ENCODE measurements at places on chromosomes 7 and 10.
A peak's percentile ranks its signal among the peaks of the same experiment; 100 is the strongest.

GRCh38 chr7:31735991-31736982 is 49.3 kb downstream of the PPP1R17 start:
- peak; percentile 49 for DNase-seq

GRCh38 chr10:103504181-103504783 is 10.8 kb downstream of the NEURL1 start:
- DNase-seq, result no peak

GRCh38 chr7:154577141-154577873 is 425.6 kb downstream of the PAXIP1 start:
- no peak for DNase-seq

GRCh38 chr7:99006739-99007424 is 128.6 kb downstream of the TRRAP start:
- no peak for DNase-seq

- no peak for DNase-seq
Measured at GRCh38 chr7:155700847-155701246, 56.4 kb downstream of the RBM33 start.

- no peak for DNase-seq
Measured at GRCh38 chr7:131501422-131501821, 55.0 kb downstream of the PODXL start.

DNA sequence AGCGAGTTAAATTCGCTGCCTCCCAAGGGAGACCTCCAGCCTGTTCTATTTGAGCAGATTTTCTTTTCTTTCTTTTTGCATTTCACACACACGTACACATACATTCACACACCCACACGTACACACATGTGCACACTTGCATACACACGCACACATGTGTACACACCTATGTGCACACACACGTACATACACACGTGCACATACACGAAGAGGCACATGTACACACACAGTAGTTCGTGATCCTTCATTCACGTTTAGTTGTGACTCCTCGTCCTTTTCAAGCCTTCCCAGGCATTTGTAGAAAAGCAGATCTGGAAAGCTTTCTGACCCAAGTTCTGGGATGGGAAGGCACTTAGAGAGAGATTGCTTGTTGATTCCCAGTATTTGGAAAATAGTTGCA is 290.8 kb upstream of the COBL start:
- DNase-seq, result no peak

GRCh38 chr7:138935465-138936011 is 45.7 kb downstream of the KIAA1549 start:
- DNase-seq, result no peak

DNA sequence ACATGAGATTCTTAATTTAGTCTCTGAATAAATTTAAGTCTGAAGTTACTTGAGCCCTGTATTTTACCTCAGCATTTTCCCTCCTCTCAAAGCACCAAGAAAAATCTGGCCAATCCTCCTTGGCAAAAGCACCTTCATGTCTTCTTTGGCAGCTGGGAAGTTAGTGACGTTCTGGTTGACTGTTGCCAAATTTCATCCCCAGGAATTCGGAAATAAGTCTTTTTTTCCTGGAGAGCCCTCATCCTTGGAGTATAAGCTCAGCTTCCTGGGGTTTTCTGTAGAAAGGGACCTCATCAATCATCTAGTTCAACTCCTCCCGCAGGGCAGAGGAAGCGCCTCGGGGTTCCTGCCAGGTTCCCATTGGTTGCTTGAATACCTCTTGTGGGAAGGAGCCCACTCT is 377.6 kb downstream of the PHTF2 start:
- no peak for DNase-seq

DNA sequence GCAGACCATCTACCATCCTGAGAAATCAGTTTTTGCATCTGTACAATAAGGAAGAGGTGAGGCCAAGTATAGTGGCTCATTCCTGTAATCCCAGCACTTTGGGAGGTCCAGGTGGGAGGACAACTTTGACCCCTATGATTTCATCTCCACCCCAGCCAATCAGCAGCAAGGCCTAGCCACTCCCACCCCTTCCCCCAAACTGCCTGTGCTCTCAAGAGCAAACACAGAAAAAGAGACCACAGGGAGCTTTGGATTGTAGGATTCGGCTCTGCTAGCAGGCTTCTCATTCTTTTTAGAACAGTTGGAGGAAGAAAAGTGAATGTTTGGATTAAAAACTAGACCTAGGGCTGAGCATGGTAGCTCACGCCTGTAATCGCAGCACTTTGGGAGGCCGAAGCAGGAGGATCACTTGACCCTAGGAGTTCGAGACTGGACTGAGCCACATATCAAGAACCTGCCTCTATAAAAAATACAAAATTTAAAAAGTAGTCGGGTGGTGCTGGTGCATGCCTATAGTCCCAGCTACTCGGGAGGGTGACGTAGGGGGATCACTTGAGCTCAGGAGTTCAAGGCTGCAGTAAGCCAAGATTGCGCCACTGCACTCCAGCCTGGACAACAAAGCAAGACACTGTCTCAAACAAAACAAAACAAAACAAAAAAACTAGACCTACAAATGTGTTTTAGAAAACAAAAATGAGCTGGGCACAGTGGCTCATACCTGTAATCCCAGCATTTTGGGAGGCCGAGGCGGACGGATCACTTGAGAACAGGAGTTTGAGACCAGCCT is 25.1 kb upstream of the PROSER2 start:
- no peak for DNase-seq

DNA sequence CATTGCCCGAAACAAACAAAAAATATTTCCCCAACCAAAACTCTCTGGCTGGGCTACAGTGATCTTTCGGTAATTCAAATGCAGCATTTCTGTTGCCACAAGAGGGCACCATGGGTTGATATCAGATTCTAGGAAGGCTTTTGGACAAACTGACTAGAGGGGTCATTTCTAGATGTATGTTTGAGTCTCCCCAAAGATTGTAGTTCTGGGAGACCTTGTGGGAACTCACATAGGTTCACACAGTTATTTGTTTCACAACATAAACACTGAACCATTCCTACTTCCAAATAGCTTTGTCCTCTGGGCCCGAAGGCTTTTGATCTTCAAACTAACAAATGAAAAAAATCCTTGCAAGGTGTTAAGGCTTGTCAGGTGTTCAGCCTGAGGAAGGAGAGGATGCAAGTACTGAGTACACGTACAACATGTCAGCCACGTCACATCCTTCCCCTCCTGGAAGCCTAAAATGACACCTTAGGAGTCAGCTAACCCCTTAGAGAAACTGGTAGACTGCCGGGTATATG is 37.0 kb upstream of the IL15RA start:
- DNase-seq, result no peak

- DNase-seq, result no peak
Measured at GRCh38 chr7:150648353-150649079, 16.3 kb upstream of the GIMAP6 start.

- no peak for DNase-seq
Measured at GRCh38 chr10:62475551-62475950, 101.4 kb downstream of the ZNF365 start.

- DNase-seq, result no peak
Measured at GRCh38 chr10:129494176-129494575, 27.1 kb downstream of the MGMT start.

DNA sequence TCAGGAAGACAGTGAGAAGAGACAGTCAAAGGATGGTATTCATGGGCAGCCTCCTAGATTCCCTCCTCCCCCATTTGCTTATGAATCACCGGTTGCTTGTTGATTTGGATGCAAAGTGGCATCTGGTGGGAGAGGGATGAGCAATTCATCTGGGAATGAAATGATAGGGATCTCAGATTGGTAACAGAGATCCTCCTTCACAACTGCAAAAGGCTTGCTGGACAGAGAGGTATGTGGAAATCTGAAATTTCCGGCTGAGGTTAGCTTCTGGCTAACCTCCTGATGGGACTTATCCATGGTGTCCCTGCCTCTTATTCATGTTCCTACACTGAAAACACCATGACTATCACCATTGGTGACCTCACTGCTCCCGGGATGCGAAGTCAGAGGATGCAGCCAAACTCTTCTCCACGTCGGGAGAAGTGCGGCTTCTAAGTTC is 48.4 kb upstream of the PODXL start:
- no peak for DNase-seq

- no peak for DNase-seq
Measured at GRCh38 chr7:158957921-158958491, 101.6 kb downstream of the DYNC2I1 start.

DNA sequence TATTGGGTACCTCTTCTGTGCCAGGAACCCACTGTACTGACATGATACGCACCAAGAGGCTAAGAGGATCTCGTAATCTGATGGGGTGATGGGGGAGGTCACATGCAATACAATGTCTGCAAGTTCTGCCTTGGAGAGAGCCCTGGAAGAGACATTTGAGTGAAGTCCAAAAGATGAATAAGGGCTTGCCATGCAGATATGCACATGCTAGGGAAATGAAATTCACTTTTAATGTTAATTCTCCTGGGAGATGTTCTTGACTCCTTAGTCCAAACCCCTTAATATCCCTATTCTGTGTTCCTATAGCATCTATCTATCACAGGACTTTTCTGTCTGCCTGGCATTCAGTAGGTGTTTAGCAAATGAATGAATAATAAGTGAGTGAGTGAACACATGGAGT is 54.0 kb upstream of the GLCCI1 start:
- DNase-seq, result no peak

DNA sequence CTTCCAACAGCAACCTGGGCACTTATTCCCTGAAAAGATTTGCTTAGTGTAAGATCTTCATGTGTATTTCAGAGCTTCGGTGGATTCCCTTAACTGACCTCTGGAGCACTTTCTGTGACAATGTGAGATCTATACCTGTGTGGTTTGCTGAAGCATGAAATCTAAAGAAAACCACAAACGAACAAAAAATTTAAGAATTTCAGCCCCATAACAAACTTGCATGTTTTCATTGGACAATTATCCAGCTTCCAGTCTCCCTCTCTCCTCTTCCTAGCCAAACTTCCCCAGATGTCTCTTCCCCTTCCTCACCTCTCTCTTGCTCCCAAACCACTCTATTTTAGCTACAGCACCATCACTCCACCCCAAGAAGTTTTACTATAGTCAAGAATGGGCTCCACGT is 279.9 kb upstream of the SORCS1 start:
- DNase-seq, result no peak

GRCh38 chr7:116963234-116963633 is 9.9 kb downstream of the ST7 start:
- no peak for DNase-seq

- no peak for DNase-seq
Measured at GRCh38 chr10:82267465-82267864, 392.5 kb downstream of the NRG3 start.

- DNase-seq, result no peak
Measured at GRCh38 chr10:12484002-12484918, 134.9 kb downstream of the CAMK1D start.

DNA sequence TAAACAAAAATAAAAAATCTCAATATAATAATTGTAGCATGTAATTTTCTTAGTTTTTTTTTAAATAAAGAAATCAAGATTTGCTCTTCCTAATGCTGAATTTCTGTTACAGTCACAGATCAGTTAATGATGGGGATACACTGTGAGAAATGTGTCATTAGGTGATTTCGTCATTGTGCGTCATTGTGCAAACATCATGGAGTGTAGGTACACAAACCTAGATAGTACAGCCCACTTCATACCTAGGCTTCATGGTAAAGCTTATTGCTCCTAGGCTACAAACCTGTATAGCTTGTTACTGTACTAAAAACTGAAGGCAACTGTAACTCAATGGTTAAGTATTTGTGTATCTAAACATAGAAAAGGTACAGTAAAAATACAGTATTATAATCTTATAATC is 74.4 kb upstream of the LSM8 start:
- DNase-seq, result no peak

DNA sequence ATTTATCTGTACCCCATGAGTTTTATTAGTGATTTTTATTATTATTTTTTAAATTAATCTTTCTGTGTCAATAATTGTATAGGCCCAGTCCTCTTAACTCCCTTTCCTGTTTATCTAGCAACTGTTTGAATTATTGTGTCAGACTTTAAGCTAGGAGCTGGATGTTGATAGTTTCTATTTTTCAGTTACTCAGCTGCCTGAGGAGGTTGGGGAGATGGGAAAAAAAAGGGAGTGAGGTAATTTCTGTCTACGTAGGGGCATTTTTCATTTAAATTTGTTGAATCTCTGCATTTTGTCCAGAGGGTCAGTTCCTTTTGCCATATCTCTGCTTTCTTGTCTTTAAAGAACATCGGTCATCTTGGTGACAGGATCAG is 5.0 kb upstream of the ZNF518A start:
- no peak for DNase-seq

GRCh38 chr7:140156460-140157080 is 20.2 kb downstream of the KDM7A start:
- DNase-seq, result no peak

GRCh38 chr10:14553448-14553847 is 221.2 kb downstream of the FAM107B start:
- DNase-seq, result no peak

- DNase-seq, result no peak
Measured at GRCh38 chr7:412313-412710, 107.3 kb downstream of the PDGFA start.

GRCh38 chr7:112192236-112193154 is 13.7 kb downstream of the DOCK4 start:
- DNase-seq, result no peak

DNA sequence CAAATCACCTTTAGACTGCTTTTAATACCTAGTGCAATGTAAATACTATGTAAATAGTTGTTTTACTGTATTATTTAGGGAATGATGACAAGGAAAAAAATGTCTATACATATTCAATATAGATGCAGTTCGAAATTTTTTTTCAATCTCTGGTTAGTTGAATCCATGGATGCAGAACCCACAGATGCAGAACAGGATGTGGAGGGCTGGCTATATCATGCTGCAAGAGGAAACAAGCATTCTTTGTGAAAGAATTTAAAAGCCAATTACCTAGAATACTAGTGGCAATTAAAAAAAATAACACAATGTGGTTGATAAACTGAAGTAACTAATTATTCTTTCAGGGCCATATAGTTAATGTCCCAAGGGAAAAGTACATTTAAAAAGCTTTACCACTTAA is 170.4 kb downstream of the ZNF438 start:
- DNase-seq, result no peak

DNA sequence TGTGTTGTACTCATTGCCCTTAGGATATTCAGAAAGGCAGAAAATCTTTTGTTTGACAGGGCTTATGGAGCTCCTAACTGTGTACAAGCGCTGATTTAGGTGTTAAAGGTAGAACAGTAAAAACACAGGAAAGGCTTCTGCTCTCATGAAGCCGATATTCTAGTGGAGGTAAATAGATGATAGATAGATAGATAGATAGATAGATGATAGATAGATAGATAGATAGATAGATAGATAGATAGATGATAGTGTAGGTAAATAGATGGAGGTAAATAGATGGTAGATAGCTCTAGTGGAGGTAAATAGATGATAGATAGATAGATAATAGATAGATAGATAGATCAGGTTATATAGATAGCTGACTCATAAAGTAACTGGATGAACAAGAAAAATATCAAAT is 39.4 kb upstream of the NPY start:
- DNase-seq, result no peak

GRCh38 chr7:138278601-138279000 is 181.5 kb upstream of the TRIM24 start:
- DNase-seq, result no peak

GRCh38 chr7:135251496-135252391 is 18.1 kb downstream of the STRA8 start:
- no peak for DNase-seq
